A172 (cell line): ENCODE measurements at places on chromosomes 6 and 20. TPM values are rescaled to one million over a fixed set of nuclear protein-coding genes. Genes with fewer than 3 reads are reported as not detected.
A peak's percentile ranks its signal among the peaks of the same experiment; 100 is the strongest.

DNA sequence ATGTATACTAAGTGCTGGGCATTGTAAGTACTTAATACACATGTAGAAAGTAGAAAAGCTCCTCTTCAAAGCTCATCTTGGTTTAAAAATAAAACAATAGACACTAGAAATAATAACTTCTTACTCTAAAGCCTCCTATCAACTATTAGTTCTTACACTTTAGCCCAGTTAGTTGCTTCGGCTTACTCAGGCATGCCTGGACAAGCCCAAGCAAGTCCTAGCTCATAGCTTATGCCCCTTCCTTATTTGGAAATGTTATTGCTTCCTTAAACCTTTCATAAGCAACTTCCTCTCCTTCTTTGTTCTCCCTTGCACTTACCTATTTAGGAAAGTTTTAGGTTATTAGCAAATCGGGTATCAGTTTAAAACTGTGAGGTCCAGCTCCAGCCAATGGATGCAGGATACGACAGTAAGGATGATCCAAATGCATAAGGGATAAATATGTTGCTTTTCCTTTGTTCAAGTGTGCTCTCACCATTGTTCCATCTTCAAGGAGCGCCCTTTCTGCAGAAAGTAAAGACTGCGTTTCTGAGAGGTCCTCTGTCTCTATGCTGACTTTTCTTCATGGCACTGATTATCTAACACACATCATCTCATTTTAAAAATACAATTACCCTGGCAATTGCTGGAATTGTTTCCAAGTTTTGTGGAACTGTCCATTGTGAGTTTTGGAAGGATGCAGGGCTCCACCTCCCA, 12.3 kb downstream of the TMEM30A start:
- no peak for DNase-seq

DNA sequence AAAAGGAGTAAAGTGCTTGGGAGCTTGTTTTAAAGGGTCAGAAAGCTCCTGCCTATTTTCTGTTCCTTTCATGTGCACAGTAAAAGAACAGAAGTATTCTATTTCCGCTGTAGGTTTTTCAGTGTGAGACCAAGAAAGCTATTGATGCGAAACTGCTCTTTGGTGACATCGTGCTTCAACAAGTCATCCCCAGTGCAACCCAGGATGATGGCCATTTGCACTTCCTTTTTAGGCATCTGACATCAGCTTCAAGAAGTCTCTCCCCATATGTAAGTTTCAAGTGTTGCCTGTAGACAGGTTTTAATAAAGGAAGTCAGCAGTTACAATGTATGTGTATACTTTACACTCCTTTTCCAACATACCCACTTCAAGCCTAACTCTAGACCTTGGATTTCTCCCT, 131.6 kb downstream of the RFX6 start:
- no peak for DNase-seq

DNA sequence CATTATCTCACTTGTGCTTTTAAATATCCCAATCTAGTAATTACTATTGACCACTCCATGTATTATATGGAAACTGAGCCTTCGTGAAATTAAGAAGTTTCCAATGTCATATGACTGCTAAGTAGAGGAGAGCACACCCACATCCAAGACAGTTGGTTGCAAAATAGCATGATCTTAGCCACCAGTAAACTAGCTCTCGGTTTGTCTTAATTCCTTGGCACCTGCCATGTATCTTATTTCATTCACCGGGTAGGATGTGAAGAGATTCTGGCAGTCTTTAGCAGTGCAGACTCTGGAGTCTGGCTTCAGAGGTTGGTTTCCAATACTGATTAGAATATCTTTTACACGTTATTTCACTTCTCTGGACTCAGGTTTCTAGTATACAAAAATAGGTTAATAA, 270.3 kb downstream of the LAMA2 start:
- DNase-seq: no peak

- peak; percentile 14 for DNase-seq
Observed at GRCh38 chr6:150153905-150154492, 11.2 kb downstream of the PPP1R14C start.

ADGRF5 gene
- total RNA-seq: 0.19 TPM in 1 of 2 replicates, not detected in the other

MOG gene
- not detected in 2 replicates for total RNA-seq
